ENCODE measurements at places on chromosomes 5 and 9. TPM values are rescaled to one million over a fixed set of nuclear protein-coding genes. Genes with fewer than 3 reads are reported as not detected.

DNA sequence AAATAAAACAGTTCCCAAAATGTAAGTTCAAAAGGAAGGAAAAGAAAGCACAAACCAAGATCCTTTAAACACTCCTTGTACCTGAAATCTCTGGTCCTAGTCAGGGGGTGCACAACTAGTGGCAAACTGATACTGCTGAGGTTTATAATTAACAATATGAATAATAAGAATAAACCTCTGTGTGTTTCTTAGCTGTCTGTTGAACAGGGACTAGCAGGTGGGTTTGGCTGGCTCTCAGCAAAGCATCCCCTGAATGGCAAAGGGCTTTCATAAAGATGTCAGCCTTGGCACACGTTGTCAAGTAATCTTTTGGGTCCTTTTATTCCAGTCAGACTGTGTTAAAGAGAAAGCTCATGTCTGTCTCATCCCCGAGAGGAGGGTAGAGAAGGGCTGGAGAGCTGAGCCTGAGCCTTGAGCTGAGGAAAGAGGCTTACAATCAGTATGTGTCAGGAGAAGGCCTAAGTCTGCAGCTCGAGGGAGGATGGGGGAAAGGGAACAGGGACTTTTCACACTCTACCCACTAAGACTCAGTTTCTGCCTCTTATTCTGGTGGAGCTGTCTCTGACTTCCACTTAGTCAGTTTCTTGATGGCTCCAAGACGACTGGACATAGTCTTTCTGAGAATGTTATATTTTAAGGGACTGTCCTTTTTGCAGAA is 123.0 kb downstream of the GALNT10 start:
- H3K36me3 ChIP-seq = peaks cover 3% of the 10 kb centered on the region
- H3K4me3 ChIP-seq = no peak overlapping the region
- no peaks in the 10 kb centered on the region for H3K27me3 ChIP-seq
- DNase-seq = no peak

DNA sequence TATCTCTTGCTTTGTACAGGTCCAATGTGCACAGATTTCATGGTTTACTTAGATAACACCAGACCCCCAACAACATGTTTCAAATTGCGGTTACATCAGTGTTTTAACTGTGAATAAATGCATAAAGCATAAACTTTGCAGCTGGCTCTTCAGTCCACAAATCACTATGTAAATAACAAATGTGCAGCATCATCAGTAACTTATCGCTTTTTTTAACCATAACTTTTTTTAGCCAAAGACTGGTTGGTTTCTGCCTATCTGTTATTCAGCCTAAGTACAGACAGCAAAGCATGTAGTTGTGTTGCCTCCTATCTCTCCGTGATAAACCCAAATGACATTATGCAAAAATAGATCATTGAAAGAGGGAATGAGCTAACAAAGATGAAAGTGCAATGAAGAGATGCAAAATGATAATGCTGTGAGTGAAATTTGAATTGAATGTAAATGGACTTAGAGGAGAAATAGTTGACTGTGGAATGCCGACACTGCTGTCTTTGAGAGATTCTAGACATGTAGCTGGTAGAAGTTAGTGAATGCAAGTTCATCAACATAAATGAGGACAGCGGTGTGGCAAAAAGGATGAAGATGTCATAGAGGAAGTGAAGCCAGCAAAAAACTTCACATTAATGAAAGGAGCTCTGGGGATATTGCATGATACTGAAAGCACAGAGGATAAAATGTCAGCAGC is 108.8 kb downstream of the PDE8B start:
- no peaks in the 10 kb centered on the region for H3K27me3 ChIP-seq
- no peak for DNase-seq

DNA sequence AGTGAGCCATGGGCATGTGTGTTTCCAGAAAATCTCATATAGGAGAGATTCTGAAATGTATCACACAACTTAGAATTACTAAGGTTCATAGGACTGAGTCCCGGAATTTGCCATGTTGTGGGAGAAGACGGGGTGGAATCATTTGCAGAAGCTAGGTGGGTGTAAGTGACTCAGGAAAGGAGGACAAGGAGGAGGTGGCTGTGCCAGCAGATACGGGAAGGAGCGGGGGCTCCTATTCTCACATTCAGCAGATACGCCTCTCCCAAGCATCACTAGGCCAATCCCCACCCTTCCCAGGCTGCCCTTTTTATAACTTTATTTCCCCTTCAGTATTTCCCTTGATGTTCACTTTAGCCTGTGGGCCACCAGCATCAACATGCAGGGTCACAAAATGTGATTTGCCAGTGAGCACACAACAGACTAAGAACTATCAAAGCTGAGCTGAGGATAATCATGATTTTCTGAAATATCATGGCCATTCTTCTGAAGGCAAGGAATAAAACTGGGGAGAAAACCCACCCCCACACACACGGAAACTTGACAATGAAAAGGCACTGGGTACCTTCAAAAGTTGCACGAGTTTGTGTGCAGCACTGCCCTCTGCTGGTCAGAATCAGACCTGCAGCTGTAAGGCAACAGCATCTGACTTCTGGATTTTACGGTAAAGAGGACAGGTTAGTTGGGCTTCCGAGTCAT is 133.2 kb downstream of the MTX3 start:
- peak; percentile 15 for DNase-seq
- no peak overlapping the region for H3K27ac ChIP-seq
- H3K4me3 ChIP-seq = no peak overlapping the region
- H3K36me3 ChIP-seq = no peaks in the 10 kb centered on the region

- peak overlapping the region; percentile 56 for H3K27ac ChIP-seq
- peaks cover 1% of the 10 kb centered on the region for H3K36me3 ChIP-seq
- no peak overlapping the region for H3K4me3 ChIP-seq
- no peaks in the 10 kb centered on the region for H3K27me3 ChIP-seq
Measured at GRCh38 chr9:123003466-123003865, 30.0 kb upstream of the GPR21 start.

DNA sequence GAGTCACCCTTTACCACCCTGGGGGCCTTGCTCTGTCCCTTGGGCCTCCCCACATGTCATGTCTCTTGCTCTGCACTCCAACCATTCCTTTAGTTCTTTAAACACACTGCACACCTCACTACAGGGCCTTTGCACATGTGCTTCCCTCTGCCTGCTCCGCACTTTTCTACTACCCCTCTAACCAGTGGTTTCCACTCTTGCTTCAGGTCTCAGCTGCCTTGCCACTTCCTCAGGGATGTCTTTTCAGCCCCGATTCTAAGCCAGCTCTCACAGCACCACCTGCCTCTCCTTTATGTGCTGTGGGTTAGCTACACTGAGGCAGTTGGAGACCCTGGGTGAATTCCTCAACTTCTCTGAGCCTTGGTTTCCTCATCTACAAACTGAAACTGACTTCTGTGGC is 34.6 kb upstream of the GABBR2 start:
- no peak overlapping the region for H3K4me3 ChIP-seq
- H3K4me1 ChIP-seq = peaks cover 3% of the 10 kb centered on the region
- H3K36me3 ChIP-seq = no peaks in the 10 kb centered on the region
- no peaks in the 10 kb centered on the region for H3K27me3 ChIP-seq

GRCh38 chr9:109940561-109940960 is 160.6 kb downstream of the PALM2AKAP2 start:
- H3K4me3 ChIP-seq = no peak overlapping the region
- no peaks in the 10 kb centered on the region for H3K27me3 ChIP-seq
- no peaks in the 10 kb centered on the region for H3K36me3 ChIP-seq
- peaks cover 3% of the 10 kb centered on the region for H3K4me1 ChIP-seq

- no peak overlapping the region for H3K4me3 ChIP-seq
- H3K4me1 ChIP-seq = peaks cover 14% of the 10 kb centered on the region
- no peak overlapping the region for H3K27ac ChIP-seq
- H3K27me3 ChIP-seq = peaks cover 54% of the 10 kb centered on the region
- H3K36me3 ChIP-seq = no peaks in the 10 kb centered on the region
Measured at GRCh38 chr9:132167192-132167591, 5.3 kb downstream of the NTNG2 start.

GRCh38 chr5:163894645-163895044 is 389.2 kb downstream of the MAT2B start:
- no peak overlapping the region for H3K27ac ChIP-seq
- DNase-seq = peak; percentile 94
- no peaks in the 10 kb centered on the region for H3K36me3 ChIP-seq
- H3K4me3 ChIP-seq = no peak overlapping the region
- H3K27me3 ChIP-seq = no peaks in the 10 kb centered on the region

DNA sequence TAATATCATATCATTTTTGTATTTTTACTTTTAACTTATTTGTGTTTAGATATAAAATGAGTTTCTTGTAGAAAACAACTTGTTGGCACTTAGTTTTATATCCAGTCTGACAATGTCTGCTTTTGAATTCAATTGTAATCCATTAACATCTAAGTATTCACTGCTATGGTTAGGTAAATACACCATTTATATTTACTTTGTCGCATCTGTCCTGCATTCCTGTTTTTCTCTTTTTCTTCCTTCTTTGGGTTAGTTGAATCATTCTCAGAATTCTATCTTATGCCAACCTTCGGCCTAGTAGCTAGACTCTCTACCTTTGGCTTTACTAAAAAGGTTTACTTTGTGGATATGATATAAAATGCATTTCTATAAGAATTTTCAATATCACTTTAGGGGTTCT is 107.6 kb downstream of the PLCXD3 start:
- DNase-seq = no peak
- H3K4me1 ChIP-seq = no peaks in the 10 kb centered on the region
- H3K4me3 ChIP-seq = no peak overlapping the region
- no peaks in the 10 kb centered on the region for H3K27me3 ChIP-seq
- H3K27ac ChIP-seq = no peak overlapping the region

DNA sequence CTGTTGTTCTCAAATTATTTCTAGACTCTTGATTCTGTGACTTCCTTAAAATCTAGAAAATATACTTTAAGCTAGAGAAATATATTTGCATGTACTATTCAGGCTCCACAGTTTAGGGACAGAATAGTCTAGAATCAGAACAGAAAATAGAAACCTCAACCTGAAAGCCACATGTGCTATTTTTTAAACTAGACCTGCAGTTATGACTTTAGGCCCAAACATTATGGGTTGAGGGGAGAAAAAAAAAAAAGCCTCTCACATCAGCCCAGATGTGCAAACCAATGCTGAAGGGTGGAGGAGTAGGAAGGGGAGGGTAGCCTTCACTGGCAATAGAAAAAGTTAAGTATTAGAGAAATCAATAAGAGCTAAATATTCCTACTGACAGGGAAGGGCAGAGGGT is 35.7 kb downstream of the ELL2 start:
- H3K27me3 ChIP-seq = no peaks in the 10 kb centered on the region
- peaks cover 1% of the 10 kb centered on the region for H3K36me3 ChIP-seq
- no peaks in the 10 kb centered on the region for H3K4me1 ChIP-seq
- no peak for DNase-seq
- H3K4me3 ChIP-seq = no peak overlapping the region
- no peak overlapping the region for H3K27ac ChIP-seq

DNA sequence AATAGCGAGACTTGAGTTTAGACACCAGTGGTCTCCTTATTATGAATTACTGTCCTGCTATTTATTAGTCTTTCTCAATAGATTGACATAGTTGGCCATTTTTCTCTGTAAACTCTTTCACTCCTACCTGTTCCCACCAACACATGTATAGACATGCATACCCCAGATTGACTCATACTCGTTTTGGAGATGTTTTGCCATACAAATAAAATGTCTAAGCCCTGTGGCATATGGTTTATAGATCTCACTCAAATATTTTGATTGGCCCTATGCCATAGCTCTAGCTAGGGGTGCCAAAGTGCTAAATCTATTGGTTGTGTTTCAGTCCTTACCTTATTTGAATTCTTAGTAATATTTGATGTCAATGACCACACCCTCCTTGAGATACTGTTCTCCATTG is 42.3 kb downstream of the CAMK4 start:
- DNase-seq = no peak
- no peaks in the 10 kb centered on the region for H3K4me1 ChIP-seq
- H3K27me3 ChIP-seq = no peaks in the 10 kb centered on the region
- H3K36me3 ChIP-seq = no peaks in the 10 kb centered on the region
- H3K27ac ChIP-seq = no peak overlapping the region

DNA sequence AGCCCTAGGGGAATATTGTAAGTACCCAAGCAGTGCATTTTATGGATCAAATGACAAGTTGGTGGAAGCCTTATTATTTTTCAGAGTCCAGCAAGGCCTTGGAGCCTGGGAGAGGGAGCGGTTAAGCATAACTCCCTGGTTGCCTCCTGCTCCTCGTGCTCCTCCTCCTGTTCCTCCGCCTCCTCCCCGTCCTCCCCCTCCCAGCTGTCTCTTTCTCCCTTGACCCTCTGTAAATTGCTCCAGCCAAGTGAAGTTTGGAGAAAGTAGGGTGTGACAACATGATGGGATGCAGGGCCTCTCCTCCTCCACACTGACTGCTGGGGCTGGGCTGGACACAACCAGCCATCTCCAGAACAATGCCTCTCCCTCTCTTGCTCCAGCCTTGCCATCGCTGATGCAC is 586.9 kb downstream of the CCDC171 start:
- DNase-seq = no peak
- no peaks in the 10 kb centered on the region for H3K36me3 ChIP-seq
- peak overlapping the region; percentile 87 for H3K27ac ChIP-seq
- H3K4me3 ChIP-seq = no peak overlapping the region
- H3K27me3 ChIP-seq = no peaks in the 10 kb centered on the region
- peaks cover 69% of the 10 kb centered on the region for H3K4me1 ChIP-seq

DNA sequence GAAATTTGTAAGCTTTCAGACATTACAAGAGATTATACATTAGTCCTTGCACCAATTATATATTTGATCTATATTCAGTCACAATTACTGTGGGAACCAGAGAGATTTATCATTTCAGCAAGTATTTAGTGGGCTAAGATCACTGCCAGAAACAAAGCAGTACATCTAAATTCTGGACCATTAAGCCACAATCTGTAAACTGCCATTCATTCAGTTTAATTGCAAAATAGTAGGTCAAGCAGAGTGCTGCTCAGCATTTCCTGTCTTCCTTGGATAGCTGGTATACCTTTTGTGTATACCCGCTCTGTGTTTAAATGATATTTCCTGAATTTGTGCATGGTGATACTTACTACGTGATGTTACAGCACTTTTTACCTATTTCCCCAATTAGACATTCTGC is 42.6 kb downstream of the CDH10 start:
- no peaks in the 10 kb centered on the region for H3K27me3 ChIP-seq
- no peaks in the 10 kb centered on the region for H3K4me1 ChIP-seq
- no peak for DNase-seq
- H3K4me3 ChIP-seq = no peak overlapping the region
- H3K36me3 ChIP-seq = no peaks in the 10 kb centered on the region
- no peak overlapping the region for H3K27ac ChIP-seq

DNA sequence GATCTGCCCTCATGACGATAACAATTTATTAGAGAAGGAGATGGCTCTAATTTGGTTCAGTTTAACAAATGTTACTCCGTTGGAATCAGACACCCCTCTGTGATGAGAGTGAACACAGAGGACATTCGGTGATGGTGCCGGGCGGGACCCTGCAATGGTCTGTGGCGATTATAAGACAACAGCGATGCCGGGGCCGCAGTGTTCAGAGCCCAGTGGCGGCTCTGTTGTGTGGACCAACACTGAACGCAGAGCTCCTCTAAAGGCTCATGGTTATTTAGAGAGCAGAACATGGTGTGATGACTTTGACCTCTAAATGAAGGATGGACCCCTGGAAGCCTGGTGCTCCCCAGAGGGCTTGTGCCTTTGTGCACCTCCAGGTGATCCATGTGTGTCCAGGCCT is 21.2 kb downstream of the UBE2QL1 start:
- no peaks in the 10 kb centered on the region for H3K36me3 ChIP-seq
- no peaks in the 10 kb centered on the region for H3K4me1 ChIP-seq
- no peak overlapping the region for H3K27ac ChIP-seq
- DNase-seq = no peak

GRCh38 chr9:121675969-121676822 is 24.8 kb downstream of the DAB2IP start:
- no peaks in the 10 kb centered on the region for H3K36me3 ChIP-seq
- H3K27me3 ChIP-seq = no peaks in the 10 kb centered on the region
- H3K4me1 ChIP-seq = peaks cover 10% of the 10 kb centered on the region
- DNase-seq = no peak
- no peak overlapping the region for H3K27ac ChIP-seq

The ZNF883 gene
- total RNA-seq = 1.9 TPM

The GRXCR2 gene
- not detected for total RNA-seq

The OR1J2 gene
- not detected for total RNA-seq

The PCDHGA3 gene
- 0.17 TPM for total RNA-seq

Measured in astrocyte (in vitro differentiated cells and primary cell).